ENCODE measurements at places on chromosomes 4 and X. TPM values are rescaled to one million over a fixed set of nuclear protein-coding genes. Genes with fewer than 3 reads are reported as not detected.

DNA sequence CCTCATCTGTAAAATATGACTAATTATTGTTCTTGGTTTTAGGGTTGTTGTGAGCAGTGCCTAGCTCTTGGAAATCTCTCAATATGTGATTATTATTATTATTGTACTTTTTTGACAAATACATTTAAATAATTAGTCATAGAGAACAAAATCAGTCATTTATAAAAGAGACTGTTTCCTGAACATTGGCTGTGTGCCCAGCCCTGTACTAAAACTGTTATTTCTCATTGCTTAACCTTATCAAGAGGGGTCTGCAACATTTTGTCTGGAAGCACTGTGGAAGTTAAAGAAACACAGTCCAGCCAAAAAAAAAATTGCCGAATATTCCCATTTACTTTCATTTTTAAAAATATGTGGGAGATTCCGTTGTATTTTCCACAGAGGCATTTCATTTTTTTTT, 989.2 kb upstream of the SLIT2 start:
- peak; percentile 10 for DNase-seq

- DNase-seq: no peak
Measured at GRCh38 chrX:129818123-129818522, 25.6 kb downstream of the ZDHHC9 start.

GRCh38 chrX:109843963-109844751, 111.1 kb upstream of the ACSL4 start:
- DNase-seq: peak; percentile 36

GRCh38 chrX:134524181-134524580, 64.2 kb downstream of the HPRT1 start:
- no peak for DNase-seq

MAGEC3 gene
- polyA plus RNA-seq: 0.99 TPM

CPLX1 gene
- 3.5 TPM for polyA plus RNA-seq

FBXW7 gene
- 32.5 TPM for polyA plus RNA-seq

GRCh38 chr4:105389167-105389566, 84.7 kb downstream of the PPA2 start:
- no peak for DNase-seq
